ENCODE measurements at places on chromosomes 4 and X.

GRCh38 chr4:186700746-186701145, 22.9 kb downstream of the FAT1 start:
- no peak for DNase-seq

GRCh38 chrX:63503541-63503940, 152.4 kb upstream of the SPIN4 start:
- no peak for DNase-seq

GRCh38 chr4:67451464-67451863, 93.8 kb downstream of the CENPC start:
- no peak for DNase-seq

GRCh38 chr4:48079972-48080391, 54.1 kb downstream of the TXK start:
- no peak for DNase-seq

DNA sequence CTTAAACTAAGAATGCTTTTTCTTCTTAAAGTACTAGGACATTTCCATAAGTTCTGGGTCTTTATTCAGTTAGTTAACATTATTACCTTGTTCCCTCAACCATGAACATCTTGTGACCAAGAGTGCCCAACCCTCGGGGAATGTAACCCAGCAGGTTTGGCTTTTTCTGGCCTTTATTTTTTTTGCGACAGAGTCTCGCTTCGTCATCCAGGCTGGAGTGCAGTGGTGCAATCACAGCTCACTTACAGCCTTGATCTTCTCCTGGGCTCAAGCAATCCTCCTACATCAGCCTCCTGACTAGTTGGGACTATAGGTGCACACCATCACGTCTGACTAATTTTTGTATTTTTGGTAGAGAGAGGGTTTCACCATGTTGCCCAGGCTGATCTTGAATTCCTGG, 65.1 kb downstream of the USP11 start:
- DNase-seq = no peak

DNA sequence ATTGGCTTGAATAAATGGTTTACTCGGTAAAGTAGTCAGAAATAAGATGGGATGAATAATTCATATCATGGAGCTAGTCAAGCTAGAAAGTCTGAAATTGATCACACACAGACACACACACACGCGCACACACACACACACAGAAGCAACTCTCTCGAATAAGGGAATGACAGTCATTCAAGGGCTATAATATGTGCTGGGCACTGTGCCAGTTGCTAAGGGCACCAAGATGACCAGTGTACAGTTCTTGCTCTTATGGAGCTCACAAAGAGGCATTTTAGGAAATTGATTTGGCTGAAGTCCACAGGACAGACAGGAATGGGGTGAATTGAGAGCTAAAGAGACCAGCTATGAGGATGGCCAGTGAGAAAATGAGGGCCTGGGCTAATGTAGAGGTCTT, 34.2 kb upstream of the SH3D19 start:
- DNase-seq = no peak

All from stimulated activated CD8-positive, alpha-beta memory T cell treated with anti-CD3 and anti-CD28 coated beads, Interleukin-15, amount 100 ng/mL, for 4 hours (primary cell).